Trophoblast cell (in vitro differentiated cells and primary cell): ENCODE measurements at places on chromosomes 2 and 18.

DNA sequence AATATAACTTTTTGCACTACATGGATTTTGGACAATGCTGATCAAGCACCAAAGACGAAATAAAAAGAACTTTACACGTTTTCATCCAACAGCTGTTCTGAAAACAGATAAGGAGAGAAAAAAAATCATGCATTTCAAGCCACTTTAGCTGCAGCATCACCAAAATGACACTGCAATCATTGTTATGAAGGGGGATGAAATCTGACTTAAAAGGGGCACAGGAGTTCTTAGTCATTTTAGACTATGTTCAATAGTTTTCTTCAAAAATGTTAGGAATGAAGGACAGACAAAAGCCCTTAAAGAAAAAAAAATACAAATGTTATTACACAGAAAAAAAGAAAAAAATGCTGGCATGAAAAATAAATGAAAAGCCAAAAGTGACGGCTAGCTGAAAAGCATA is 71.2 kb downstream of the CUL3 start:
- DNase-seq = no peak

GRCh38 chr2:219687272-219687671 is 59.8 kb downstream of the SLC4A3 start:
- peak; percentile 88 for DNase-seq

GRCh38 chr2:43210467-43211303 is 15.7 kb downstream of the ZFP36L2 start:
- DNase-seq = no peak

DNA sequence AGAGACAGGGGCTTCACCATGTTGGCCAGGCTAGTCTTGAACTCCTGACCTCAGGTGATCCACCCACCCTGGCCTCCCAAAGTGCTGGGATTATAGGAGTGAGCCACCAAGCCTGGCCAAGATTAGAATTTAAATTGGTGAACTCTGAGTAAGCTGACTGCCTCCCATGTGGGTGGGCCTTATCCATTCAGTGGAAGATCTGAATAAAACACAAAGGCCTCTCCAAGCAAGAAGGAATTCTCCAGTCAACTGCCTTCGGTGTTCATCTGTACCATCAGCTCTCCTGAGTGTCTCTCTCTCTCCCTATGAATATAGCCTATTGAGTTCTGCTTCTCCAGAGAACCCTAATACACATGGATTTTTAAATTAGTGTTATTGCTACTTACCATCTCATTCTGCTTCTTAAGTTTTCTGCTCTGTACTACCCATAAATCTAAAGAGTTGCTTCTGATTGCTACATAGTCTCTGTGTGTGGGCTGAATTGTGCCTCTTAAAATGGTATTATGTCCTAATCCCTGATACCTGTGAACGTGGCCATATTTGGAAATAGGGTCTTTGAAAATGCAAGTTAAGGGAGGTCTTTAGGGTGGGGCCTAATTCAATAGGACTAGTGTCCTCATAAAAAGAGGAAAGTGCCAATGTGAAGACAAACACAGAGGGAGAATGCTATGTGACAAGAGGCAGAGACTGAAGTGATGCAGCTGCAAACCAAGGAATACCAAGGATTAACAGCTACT is 36.3 kb downstream of the FBXO11 start:
- no peak for DNase-seq

GRCh38 chr2:139600166-139600565 is 820.0 kb upstream of the NXPH2 start:
- DNase-seq = no peak

DNA sequence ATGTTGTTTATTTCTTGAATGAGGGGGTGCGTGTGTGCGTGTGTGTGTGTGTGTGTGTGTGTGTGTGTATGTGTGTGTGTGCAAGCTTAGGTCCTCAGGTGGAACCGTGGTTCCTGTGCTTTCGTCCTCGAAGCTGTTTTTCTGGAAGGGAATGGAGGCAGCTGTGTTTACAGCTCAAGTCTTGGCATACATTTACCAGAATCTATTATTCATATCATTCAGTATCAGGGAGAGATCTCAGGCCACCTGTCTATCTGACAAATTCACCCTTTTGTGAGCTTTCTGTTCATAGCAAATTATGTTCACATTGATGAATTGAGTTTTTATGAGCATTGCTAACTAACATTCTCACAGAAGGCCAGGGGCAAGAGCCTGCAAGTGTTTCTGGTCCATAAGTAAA is 550.4 kb downstream of the ARHGAP15 start:
- no peak for DNase-seq
